ENCODE measurements at places on chromosomes 1 and 21.

DNA sequence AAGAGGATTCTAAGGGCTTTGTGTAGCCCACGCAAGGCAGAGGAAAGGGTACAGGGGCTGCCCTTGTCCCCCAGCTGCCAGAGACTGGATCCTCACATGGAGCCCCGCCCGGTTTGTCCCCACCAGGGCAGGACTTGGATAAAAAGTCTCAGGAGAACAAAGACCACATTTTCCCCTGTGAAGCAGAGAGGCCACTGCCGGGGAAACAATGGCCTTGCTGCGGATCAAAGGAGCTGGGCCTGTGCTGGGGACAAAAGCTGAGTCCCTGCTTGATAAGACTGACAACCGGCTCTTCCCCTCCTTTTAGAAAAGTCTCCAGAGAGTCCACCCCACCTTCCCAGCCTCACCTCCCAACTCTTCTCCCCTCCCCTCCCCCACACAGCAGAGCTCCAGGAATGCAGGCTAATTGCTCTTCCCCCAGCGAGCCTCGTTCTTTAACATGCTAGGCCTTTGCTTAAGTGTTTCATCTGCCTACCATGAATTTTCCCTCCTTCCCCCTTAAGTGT, 142.4 kb downstream of the PLPP3 start:
- no peak for DNase-seq

- DNase-seq = no peak
These were observed 61.9 kb downstream of the CRP start for GRCh38 chr1:159652506-159652905.

- DNase-seq = no peak
These were observed 326.8 kb downstream of the ASTN1 start for GRCh38 chr1:176837708-176838107.

GRCh38 chr1:211267204-211267857, 8.2 kb downstream of the RCOR3 start:
- no peak for DNase-seq

GRCh38 chr1:3566951-3567804, 44.1 kb downstream of the MEGF6 start:
- no peak for DNase-seq

- DNase-seq = no peak
These were observed 1.0 kb downstream of the F11R start for GRCh38 chr1:161019751-161020495.

DNA sequence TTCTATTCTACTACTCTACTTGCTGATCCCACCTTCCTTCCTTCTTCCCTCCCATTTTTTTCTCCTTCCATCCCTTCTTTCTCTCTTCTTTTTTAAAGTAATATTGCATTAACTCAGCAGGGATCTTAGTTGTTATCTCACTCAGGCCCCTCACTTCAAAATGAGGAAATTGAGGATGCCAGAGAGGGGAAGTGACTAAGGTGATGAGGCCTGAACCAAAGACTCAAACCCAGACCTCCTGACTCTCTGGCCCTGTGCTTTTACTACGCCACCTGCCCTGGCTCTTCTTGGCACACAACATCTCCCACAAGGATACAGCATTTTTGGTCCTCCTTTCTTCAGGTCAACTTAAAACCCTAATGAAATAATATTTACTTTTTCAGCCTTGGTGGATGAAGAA, 151.7 kb upstream of the ZNF648 start:
- no peak for DNase-seq

- DNase-seq = no peak
These were observed 137.2 kb downstream of the DHRS3 start for GRCh38 chr1:12480748-12481362.

- DNase-seq = no peak
These were observed 657 bp upstream of the LIN9 start for GRCh38 chr1:226309398-226310244.

- no peak for DNase-seq
These were observed 26.7 kb upstream of the MX1 start for GRCh38 chr21:41399246-41399800.

GRCh38 chr1:177794376-177794991, 175.4 kb downstream of the SEC16B start:
- DNase-seq = no peak

DNA sequence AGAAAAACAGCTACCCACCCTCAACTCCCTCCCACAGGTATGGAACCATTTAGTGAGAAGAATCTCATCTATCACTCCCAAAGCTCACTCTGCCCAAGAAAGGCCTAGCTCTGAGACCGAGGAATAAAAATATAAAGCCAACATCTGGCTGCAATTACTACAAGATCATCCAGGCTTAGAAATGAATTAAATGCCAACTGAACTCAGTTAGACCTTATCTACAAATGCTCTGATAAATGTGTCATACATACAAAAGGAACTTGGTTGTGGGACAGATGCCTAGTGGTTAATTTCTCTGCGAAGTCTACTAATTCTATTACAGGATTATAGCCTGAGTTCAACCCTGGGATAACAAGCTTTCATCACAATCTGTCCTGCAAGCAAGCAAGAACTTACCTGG, 6.7 kb downstream of the ADIPOR1 start:
- DNase-seq = no peak

DNA sequence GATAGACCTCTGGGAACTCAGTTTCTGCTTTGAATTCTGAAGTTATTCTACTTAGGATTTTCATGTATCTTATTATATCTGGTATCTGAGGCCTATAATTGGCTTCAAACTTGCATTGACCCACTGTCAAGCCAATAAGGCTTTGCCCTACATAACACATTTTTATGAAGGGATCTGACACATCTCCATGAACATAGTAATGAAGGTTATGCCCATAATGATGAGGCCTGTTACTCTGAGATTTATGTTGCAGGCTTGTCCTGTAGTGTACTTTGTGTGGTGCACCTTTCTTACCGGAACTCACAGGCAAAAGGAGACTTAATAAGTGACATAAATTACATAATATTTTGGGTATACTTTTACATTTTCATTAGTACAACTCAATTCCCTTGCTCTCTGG, 14.1 kb downstream of the RGL1 start:
- DNase-seq = no peak

DNA sequence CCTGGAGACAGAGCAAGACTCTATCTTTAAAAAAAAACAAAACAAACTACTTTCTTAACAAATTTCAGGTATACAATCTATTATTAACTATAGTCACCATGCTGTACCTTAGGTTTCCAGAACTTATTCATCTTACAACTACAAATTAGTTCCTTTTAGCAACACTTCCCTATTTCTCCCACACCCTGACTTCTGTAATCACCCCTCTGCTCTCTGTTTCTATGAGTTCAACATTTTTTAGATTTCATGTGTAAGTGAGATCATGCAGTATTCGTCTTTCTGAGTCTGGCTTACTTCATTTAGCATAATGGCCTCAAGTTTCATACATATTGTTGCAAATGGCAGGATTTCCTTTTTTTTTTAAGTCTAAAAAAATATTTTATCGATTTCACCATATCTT, 77.9 kb upstream of the LPGAT1 start:
- no peak for DNase-seq

GRCh38 chr1:184219883-184220282, 166.9 kb upstream of the C1orf21 start:
- DNase-seq = no peak

DNA sequence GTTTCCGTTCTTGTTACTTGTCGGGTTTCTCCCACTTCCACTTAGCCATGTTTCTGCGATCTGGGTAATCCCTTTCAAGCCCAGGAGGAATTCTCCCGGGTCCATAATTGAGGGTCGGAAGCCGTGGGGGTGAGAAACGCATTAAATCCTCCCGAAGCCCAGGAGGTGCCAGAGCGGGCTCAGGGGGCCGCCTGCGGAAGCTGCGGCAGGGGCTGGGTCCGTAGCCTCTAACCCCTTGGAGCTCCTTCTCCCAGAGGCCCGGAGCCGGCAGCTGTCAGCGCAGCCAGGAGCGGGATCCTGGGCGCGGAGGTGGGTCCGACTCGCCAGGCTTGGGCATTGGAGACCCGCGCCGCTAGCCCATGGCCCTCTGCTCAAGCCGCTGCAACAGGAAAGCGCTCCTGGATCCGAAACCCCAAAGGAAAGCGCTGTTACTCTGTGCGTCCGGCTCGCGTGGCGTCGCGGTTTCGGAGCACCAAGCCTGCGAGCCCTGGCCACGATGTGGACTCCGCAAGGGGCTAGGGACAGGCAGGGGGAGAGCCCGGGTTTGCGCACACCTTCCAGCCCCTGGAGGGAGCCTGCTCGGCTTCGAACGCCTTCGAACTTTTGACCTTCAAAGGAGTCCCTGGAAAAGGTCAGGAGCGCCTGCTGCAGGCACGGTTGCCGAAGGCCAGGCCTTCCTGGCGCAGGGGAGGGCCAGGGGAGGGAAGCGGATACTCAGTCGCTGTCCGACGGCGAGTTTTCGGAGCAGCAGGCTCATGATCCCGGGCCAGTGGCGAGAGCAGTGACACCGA, 1.7 kb upstream of the SIM2 start:
- no peak for DNase-seq

DNA sequence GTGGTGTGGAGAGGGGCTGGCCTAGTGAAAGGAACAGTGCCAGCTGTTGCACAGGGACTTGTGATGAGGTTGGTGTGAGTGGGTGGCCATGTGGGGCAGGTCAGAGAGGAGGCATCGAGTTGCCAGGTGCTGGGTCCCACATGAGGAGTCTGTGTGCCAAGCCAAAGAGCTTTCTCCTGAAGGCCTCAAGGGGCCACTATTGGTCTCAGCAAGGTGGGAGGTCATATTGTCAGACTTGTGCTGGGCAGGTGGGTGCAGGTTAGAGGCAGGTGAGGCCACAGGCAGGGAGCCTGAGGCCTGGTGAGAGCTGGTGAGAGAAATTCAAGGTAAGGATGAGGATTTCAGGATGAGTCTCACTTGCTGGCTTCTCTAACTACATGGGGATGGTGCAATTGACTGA, 256.8 kb downstream of the DISC1 start:
- no peak for DNase-seq

- no peak for DNase-seq
These were observed 101.4 kb downstream of the PLPPR5 start for GRCh38 chr1:98903261-98903660.

GRCh38 chr1:218363141-218363540, 18.0 kb downstream of the TGFB2 start:
- DNase-seq = no peak

GRCh38 chr21:34201001-34201400, 127.6 kb downstream of the MRPS6 start:
- DNase-seq = no peak

DNA sequence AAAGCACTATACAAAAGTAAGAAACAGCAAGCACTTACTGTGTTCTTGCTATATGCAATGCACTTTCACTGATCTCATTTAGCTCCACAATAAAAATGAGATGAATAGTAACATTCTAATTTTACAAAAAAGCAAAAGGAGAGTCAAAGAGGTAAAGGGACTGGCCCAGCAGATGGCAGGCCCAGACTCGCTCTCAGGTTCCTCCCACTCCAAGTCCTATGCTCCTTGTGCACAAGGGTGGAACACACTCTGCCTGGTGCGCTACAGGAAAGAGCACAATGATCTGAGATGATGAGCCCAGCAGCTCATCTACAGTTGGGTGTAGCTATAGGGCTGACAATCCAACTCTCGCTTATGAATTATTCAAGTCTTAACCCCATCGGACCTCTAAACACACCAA, 94.1 kb upstream of the LYST start:
- DNase-seq = no peak

DNA sequence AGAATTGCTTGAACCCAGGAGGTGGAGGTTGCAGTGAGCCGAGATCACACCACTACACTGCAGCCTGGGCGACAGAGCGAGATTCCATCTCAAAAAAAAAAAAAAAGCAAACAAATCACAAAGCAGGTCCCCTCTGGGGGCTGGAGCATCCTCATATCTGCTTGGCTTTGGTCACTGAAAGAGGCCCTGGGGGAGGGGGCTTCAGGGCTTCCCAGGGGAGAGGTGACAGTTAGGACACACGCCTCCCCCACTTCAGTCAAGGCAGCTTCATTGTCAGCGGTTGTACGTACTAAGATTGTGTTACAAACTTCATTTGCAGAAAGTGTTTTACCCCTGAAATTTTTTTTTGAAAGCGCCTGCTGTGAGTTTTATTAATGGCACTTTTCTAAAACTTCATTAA, 130.5 kb downstream of the DHRS3 start:
- no peak for DNase-seq

DNA sequence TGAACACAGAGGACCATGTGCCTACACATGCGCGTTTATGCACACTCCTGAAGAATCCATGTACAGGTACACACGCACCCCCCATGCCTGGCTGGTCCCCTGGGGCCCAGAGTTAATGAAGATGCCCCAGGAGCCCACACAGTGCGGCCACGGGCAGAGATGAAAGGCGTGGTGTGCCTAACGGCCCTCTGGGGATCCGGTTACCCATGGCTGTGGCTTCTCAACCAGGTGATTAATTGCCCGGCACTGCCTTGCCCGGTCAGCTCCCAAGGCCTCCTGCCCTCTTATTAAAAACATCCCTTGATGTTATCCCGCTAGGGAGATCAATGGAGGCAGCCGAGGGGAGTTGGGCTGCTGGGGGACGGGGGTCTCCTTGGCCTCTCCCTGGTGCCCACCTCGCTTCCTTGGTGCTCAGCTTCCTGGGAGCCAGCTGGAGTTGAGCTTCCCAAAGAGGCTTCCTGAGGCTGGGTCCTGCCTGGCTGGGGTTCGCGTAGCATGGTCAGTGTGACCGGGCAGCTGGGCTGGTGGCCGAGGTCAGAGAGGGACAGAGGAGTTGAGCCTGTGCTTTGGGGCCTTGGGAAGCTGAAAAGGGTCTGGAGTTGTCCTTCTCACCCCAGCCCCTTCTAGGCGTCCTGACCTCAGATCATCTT, 75.0 kb upstream of the WNT4 start:
- DNase-seq = no peak

DNA sequence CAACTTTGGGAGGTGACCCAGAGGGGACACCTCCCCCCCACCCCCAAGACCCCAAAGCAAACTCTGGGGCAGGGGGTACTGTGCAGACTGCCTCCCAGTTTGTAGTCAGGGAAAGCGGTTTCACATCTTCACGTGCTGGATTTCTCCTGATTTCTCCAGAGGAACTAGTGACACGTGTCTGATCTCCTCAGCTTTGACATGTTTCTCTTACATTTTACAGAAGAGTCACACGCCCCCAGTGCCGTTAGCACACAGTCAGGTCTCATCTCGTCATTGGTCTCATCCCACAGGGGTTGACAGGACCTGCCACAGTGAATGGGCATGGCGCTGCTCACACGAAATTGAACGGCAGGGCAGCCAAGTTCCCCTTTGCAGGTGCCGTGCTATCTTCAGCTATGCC, 11.8 kb downstream of the PDPN start:
- no peak for DNase-seq

- DNase-seq = no peak
These were observed 8.3 kb upstream of the RNF19B start for GRCh38 chr1:32972814-32973428.

DNA sequence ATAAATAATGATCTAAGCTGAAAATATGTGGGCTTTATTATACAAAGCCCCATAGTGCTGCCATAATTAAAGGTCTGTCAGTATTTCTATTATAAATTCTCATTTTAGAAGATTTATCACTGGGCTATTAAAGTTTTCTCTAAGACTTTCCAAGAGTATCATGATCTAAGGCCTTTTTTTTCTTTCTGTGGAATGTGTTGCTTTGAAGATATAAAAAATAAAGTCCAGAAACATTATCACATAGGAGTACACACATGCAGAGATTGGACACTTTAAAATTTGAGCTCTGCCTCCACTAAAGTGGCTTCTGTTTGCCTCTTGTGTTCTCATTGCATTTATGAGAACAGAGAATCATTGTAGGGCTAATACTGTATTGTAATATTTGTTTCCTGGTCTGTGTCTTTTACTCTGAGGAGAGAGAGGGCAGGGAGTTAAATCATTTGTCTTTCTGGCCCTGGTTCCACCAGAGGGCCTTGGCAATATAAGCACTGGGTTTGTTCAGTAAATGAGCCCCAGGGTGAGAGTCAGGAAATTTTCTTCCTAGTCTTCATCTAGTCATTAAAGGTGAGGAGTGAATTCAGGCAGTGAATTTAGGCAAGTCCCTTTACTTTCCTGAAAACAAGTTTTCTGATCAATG, 70.2 kb downstream of the NFIA start:
- DNase-seq = no peak
